ENCODE measurements at places on chromosomes 7 and 10.

- DNase-seq = no peak
These were observed 223.5 kb downstream of the ARHGAP12 start for GRCh38 chr10:31705136-31705535.

DNA sequence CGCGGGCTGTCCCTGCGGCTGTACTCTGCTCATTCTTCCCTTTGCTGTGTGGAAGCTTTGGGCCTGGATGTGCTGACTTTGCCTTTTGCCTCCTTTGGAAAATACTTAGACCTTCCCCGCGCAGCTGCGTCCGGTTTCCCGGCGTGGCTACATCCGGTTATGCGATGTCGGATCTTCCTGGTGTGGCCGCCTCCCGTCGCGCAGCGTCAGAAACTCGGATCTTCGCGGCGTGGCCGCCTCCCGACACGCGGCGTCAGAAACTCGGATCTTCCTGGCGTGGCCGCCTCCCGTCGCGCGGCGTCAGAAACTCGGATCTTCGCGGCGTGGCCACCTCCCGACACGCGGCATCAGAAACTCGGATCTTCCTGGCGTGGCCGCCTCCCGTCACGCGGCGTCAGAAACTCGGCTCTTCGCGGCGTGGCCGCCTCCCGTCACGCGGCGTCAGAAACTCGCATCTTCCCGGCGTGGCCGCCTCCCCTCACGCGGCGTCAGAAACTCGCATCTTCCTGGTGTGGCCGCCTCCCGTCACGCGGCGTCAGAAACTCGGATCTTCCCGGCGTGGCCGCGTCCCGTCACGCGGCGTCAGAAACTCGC lies 50.2 kb upstream of the SUN1 start:
- DNase-seq = no peak

DNA sequence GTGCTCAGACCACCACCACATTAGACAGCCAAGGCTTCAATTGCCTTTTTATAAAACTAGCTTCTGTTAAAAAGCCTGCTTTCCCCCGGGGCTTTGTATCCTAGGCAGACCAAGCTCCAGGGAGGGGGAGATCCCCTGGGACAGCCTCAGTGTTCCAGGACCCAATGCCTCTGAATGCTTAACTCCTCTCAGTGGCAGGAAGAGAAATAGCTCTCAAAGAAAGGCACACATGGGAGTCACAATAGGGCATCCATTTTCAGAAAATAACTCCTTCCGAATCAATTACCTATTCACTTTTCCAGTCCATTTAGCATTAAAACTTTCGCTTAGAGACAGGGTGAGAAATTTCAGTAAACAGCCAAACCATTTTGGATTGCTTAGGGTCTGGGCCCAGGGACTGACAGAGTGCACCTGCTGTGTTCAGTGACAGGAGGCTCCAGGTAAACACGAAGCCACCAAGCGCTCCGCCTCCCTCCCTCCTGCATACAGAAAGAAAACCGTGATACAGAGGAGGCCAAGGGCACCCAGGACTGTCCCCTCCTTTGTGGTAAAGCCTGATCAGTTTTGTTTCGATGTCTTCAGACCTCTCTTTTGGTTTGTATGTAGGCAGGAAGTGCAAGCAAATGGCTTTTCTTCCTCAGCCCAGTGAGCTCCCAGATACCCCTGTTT lies 599.7 kb downstream of the KCNMA1 start:
- DNase-seq = no peak

DNA sequence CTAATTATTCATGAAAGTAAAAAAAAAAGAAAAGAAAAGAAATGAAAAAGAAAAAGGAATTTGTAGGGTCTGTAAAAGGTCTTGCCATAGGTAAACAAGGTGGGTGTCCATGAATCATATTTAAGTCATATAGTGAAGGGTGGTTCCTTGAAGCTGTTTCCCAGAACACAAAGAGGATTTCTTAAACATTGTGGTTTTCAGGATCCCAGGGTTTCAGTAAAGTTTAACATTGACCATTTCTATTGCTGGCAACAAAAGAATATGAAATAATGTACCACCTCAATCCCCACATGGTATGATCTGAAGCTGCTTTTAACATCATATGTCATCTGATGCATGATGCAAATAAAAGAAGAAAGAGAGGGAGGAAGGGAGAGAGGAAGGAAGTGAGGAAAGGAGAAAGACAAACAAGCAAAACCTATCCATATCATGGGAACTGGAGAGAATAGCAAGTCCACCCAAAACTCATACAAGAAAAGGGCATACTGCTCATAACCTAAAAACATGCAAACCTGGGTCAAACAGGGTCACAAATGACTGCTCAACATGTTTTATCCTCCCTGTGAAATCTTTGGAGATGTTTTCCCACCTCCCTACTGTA lies 663.5 kb downstream of the SORCS1 start:
- no peak for DNase-seq

DNA sequence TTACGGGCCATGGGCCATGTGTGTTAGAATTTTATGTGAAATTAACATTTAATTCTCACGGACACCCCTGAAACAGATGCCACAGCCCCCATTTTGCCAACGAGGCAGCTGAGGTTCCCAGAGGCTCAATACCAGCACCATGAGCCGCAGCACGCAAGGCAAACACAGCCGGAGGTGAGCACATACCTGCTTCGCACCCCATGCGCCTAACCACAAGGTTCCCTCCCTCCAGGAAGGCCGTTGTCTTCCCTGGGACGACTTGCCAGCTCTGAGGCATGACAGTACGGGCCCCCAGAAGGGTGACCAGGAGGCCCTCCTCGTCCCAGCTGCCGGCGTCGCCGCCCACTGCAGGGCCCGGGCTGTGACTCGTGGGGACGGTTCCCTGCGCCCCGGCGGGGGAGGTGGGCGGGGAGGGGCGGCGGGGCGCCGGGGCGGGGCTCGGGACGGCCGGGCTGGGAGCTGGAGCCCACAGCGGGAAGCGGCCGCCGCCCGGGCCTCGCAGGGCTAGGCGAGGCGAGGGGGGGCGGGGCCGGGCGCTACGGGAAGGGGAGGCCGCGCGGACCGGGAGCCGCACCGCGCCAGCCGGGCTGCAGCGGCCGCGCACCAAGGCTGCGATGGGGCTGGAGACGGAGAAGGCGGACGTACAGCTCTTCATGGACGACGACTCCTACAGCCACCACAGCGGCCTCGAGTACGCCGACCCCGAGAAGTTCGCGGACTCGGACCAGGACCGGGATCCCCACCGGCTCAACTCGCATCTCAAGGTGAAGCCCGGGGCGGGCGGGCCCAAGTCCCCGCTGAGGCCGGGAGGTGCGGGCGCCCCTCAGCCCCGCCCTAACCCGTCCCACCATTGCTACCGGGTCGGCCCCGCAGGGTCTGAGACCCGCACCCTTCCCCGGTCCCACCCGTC lies at the start of gene CAV2:
Gene CAV2, plus strand, starts transcription at position 571 of the 910 bp plus-strand sequence. Its CDS starts 44 bp downstream, at position 615.
- DNase-seq = no peak

DNA sequence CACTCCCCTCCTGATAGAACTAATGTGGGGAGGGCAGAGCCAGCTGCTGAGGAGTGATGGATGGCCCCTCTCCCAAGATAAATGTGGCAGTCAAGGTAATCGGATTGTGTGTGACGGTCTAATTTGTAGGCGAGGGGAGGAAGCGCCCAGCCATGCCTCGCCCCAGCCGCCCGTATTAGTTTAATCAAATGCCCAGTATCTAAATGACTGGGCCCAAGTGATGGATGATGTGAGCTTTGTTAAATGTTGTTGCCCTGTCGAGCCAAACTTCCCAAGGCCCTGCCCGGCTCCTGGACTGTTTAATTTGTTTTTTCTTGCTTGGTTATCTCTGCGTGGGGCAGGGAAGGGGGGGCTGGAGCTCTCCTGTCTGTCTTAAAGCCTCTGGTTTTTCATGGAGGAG lies 88.4 kb upstream of the PPIF start:
- DNase-seq = no peak

DNA sequence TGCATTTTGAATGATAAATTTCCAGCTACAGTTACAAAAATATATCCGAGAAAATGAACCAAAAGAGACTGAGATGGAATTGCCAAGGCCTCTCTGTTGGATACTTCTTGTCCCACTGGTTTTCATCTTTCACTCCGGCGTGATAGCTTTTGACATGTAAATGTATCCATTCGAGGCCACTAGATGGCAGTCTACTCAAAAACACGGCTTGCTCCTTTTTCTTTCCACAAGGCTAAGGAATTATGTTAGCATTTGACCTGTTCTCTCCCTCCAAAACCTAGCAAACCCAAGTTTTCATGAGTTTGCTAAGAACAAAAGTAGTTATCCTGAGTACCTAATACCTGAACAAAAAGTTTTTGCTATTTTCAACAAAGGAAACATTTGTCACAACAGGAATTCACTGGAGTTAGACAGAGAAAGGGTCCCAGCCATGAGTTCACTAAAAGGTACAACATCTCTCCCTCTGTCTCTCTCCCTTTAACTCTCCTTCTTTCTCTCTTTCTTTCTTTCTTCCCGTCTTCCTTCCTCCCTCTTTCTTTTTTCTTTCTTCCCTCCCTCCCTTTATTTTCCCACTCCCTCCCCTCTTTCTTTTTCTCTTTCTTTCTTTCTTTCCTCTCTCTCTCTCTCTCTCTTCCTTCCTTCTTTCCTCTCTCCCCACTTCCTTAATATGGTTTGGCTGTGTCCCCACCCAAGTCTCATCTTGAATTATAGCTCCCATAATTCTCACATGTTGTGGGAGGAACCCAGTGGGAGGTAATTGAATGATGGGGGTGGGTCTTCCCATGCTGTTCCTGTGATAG lies 207.9 kb upstream of the MYO3A start:
- peak; percentile 1 for DNase-seq

DNA sequence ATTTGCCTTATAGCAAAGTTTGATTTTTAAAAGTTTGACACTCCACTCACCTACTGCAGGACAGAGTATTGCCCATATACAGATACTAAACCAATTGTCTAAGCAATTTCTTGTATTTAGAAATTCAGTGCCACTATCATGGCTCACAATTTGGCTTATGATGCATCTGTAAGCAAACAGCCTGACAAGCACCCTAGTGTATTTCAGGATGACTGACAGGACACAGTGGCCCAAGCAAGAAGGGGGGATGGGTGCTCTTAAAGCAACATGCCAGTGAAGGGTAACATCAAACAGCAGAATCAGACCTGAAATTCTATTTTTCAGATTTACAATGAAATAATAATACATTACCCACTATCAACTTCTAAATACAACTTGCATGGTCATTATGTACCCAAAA lies 30.5 kb downstream of the CTNNA3 start:
- no peak for DNase-seq

GRCh38 chr7:119748991-119749390 lies 524.0 kb upstream of the KCND2 start:
- no peak for DNase-seq

DNA sequence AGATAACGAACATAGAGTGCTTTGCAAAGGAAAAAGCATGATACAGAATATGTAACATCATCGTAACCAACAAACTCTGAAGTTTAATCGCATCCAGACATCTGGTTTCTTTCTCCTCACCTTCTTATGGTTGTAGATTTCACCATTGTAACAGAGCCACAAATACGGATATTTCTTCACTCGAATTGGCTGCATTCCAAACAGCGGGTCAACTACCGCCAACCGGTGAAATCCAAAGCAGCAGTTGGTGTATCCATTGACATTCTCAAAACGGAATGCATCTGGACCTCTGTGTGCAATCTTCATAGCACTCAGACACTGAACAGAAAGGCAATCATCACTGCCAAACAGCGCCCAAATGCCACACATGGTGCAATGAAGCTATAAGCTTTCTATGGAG lies 3.4 kb downstream of the ASNS start:
- no peak for DNase-seq

DNA sequence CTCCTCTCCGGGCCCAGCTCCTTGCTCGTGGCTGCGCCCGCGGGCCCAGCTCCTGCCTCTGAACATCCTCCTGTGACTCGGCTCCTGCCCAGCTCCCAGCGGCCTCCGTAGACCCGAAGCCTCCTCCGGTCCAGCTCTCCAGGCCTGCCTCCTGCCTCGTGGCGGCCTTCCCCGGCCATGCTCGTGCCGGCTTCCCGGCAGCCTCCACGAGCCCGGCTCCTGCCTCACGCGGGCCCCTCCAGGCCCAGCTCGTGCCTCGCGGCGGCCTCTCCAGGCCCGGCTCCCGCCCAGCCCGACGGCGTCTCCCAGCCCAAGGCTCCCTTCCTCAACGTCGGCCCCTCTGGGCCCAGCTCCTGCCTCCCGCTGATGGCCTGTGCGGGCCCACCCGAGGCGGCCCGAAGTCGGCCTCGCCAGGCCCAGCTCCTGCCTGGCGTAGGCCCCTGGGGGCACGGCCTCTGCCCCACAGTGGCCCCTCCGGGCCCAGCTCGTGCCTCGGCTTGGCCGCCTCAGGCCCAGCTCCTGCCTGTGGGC lies 16.9 kb upstream of the TMEM248 start:
- DNase-seq = no peak

DNA sequence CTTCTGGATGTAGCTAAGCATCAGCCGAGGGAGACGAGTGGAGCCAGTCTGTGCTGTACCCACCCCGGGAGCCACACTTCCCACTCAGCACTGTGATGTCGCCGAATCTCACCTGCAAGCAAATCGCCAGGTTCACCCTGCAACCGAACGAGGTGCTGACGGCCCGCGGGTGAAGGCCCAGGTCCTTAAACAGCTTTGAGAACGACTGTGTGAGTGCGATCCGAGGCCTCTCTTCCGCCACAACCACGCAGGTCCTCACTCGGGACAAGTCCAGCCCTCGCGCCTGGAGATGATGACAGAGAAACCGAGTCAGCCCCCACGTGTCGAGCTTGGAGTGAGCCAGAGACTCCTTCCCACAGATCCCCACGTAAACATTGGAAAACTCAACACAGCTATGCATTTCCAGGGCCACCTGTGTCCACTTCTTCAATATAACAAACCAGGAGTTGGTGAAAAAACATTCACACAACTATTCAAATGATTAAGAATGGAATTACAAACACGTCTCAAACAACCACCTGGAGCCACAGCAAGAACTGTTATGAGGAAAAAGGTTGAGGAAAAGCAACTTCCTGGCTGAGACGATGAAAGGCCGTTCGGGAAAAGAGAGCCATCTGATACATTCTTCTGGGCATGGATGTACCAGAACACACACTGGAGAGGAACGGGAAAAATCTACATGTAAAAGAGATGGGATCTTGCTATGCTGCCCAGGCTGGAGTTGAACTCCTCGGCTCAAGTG lies 191.8 kb downstream of the ZMYND11 start:
- DNase-seq = no peak

DNA sequence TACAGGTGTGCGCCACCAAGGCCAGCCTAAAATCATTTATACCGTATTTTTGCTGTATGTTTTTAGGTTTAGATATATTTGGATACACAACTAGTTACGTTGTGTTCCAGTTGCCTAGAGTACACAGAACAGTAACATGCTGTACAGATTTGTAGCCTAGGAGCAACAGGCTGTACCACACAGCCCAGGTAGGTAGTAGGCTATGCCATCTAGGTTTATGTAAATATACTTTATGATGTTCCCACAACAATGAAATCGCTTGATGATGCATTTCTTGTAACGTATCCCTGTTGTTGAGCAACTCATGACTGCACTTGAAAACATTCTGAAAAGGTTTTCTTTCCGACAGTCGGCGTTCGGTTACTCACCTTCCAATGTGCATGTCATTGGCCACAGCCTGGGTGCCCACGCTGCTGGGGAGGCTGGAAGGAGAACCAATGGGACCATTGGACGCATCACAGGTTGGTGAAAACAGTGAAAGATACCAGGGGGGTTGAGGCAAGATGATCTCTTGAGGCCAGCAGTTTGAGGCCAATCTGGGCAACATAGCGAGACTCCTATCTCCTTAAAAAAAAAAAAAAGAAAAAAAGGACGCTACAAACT lies 7.7 kb downstream of the PNLIP start:
- no peak for DNase-seq

- no peak for DNase-seq
These were observed 180.7 kb upstream of the GPR26 start for GRCh38 chr10:123485341-123485960.

Data from SHP77 treated with DMSO at 0.1 percent for 48 hours (cell line).